ENCODE measurements at places on chromosomes 7 and 10.
A peak's percentile ranks its signal among the peaks of the same experiment; 100 is the strongest.

- DNase-seq: peak; percentile 46
Observed at GRCh38 chr7:66247380-66248078, 42.4 kb downstream of the TPST1 start.

DNA sequence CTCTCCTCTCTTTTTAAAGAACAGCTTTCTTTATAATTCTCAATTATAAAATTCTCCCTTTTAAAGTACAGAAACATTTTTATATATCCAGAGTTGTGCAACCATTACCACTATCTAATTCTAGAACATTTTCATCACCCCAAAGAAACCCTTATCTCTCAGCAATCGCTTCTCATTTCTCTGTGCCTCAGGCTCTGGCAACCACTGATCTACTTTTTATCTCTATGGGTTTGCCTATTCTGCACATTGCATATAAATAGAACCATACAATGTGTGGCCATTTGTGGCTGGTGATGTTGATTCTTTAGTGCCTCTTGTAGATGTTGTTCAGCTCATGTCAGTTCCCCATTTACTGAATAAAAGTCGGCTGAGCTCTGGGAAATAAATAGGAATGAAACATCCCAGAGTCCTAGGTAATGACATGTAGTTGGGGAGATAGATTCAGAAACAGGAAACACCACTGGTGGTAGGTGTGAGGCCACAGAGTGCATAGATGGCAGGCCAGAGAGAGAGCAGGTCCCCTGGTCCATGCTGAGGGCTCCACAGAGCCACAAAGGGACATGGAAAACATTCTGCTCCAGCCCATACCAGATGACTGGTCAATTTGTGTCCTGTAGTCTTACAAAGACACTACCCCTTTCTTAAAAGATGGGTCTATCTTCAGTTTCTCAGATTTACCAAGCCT is 126.5 kb downstream of the PLPP4 start:
- no peak for DNase-seq

GRCh38 chr10:127375461-127375860 is 173.6 kb upstream of the NPS start:
- DNase-seq: no peak

DNA sequence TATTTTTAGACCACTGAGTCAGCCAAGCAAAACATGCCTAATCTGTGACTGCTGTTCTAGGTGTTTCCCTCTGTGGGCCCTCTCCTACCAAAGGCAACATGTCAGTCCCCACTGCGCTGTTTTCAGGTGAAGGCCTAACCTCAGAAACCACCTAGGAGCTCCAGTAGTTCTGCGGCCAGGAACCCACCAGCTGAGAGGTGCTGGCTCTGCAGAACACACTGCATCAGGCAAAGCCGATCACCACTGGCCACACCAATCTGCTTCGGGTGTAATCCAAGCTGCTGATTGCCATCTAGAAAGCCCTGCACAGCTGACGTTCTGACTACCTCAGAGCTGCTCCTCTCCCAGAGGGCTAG is 14.9 kb downstream of the CAMK2G start:
- no peak for DNase-seq

DNA sequence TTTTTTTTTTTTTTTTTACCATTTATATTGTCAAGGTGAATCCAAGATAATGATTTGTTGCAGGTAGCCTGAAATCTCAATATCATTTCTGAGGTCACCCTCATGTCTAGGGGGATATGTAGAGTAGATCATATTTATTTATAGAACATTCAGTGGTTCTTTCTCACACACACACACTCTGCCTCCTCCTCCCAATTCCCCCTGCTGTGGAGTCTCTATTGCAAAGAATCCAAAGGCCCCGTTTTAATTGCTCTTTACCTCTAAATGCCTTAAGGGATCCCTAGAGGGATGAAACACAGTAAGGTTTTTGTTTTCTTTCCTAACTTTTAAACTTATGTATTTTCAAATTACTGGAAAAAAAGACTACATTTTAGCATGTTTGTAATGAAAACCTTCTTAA is 170.0 kb downstream of the PRKG1 start:
- DNase-seq: no peak

GRCh38 chr10:11042357-11042756 is 24.7 kb downstream of the CELF2 start:
- no peak for DNase-seq

- DNase-seq: peak; percentile 86
Observed at GRCh38 chr10:114754445-114755320, 66.9 kb upstream of the FHIP2A start.

- no peak for DNase-seq
Observed at GRCh38 chr10:131332821-131333220, 21.3 kb upstream of the TCERG1L start.

GRCh38 chr7:94394437-94395140 is at the start of gene COL1A2:
TSS of gene COL1A2 (plus strand) at chr7:94394895. CDS start at chr7:94395032, 137 bp downstream.
- DNase-seq: peak; percentile 10

DNA sequence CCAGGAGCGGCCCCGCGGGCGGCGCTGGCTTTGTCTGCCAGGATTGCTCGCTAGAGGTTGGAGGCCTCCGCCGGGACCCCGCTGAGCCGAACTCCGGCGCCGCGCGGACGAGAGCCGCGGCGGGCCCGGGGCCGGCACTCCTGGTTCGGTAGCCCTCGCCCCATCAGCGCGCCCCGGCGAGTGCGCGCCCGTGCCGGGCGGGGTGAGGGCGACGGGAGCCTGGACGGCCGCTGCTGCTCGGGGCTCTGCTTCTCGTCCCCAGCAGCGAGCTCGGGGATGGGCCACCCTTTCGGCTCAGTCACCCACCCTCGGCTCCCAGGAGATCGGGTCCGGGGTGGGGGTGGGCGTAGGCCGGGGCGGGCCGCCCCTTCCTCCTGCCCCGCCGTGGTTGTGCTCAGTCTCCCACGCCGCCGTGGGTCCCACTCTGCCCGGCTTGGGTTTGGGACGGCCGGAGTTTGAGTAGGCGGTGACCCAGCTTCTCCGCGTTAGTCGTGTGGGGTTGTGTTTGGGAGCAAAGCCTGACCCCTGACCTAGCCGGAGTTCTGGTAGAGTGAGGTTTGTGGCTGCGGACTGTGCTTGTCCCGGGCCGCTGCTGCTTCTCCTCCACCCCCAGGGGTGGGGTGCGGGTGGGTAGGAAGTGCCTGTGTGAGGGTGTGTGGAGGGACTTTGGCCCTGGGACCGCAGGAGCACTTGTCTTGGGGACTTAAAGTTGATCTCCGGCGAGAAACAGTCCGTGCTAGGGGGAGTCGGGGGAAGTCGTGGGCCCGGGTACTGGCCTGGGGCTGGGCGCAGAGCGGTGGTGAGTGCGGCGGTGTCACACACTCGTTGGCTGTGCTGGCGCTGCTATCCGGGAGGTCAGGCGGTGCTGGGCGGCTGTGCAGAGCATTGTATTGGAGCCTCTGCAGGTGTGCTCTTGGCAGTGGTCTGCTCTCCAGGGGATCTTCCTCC is 677 bp downstream of the TSPAN14 start:
- DNase-seq: peak; percentile 51

DNA sequence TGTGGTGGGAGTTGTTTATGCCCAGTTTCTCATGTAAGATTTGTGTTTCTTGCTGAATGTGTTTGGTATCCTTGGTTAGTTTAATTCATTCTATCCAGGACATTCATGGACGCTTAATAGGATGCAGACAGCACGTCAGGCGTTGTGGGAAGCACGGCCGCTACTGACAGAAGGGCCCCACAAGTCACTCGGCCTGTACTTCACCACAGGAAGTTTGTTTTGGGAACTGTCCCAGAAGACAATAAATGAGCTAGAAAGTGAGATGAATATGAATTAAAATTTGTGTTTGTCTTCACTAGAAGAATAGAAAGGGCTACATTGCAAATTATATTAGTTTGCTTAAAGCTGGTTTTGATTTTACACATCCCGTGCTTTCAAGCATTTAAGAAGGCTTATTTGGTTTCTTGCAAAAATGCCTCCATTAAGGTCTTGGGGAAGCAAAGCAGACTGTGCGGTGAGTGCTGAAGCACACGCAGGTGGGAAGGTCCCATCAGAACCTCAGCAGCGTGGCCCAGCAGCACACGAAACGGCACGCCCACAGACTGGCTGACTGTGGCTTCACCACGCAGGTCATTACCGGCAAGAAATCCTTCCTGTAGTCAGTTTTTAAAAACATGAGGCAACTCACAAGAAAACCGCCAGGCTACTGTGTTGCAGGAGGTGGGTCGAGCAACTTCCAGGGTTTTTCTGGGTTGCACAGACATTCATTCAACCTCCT is 74.1 kb downstream of the VIPR2 start:
- no peak for DNase-seq

DNA sequence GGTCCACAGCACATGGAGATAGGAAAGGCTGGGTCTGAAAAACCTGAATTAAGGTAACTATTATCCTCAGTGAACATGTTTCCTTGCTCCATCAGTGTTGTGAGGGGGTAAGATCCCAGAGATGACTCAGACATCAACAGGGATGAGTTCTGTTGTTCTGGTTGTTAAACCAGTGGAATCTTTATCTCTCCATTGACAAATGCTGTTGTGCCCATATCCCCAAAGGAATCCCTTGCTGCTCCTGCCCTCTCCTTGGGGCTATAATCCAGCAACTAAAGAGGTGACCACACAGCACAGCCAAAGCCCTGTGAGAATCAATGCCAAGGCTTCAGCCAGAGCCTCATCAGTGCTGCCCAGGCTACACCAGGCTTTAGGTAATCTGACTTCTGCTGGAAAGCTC is 113.4 kb downstream of the JAZF1 start:
- peak; percentile 54 for DNase-seq

GRCh38 chr10:124693801-124694416 is 50.3 kb downstream of the FAM53B start:
- peak; percentile 29 for DNase-seq

- no peak for DNase-seq
Observed at GRCh38 chr10:24201503-24202180, 7.3 kb upstream of the KIAA1217 start.

GRCh38 chr7:49443515-49443914 is 329.9 kb upstream of the VWC2 start:
- no peak for DNase-seq

DNA sequence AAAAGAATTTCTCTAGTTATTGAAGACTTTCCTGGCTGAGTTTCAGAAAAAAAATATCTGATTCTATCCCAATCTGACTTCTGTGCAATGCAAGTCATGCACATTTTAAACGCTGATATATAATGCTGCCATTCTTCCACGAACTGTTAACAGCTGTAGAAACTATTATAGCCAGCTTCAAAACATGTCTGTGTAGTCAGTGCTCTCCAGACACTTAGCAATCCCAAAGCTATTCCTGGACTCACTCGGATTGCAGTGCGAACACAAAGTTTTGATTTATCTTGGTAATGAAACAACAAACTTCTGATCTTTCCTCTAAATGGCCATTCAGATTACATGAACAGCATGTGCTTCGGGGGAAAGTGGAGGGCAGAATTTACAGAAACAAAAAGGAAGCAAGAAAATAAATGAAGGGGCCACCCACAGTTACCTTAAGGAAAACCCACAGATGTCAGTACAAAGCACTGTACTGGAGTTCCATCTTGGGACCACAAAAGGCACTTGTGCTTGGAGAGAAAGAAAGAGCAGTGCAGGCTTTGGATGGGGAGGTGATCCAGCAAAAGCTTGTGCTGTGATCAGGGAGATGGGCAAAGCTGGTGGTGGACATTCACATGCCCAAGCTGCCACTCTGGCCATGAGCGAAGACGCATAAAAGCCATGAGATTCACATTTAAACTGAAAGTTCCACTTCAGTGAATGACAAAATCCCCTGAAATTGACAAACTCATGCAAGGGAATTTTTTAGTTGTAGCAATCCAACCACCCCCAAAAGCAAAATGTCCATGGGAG is 32.1 kb upstream of the ADO start:
- DNase-seq: no peak

DNA sequence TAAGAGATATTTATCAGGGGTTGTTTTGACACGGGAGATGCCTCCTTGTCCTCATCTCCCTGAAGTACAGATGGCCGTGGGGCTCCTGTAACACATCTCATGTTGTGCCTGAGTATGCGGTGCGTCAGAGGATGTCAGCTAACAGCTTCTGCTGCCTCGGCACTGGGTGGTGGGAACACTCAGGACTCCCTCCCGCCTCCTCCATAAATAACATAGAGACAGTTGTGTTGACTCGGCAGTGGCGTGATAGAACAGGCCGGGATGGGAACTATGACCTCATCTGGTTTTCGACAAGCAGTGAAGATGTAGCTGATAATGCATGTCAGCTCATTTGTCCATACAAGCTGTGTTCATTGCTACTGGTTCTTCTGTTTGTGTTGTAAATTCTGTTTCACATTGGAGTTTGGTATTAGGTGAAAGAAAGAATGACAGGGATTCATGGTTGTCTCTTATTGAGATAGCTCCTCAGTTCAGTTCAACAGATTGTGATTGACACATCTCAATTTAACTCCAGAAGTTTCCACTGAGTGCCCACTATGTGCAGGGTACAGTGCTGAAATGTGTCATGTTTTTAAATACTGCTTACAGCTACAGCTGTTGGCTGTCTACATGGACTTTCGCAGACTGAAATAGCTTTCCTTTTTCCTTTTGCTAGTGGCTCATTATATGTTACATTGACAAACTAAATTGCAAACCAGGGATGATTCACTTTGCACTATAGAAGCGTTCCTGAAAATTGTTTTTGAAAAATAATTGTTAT is 87.4 kb downstream of the CHN2 start:
- peak; percentile 13 for DNase-seq

DNA sequence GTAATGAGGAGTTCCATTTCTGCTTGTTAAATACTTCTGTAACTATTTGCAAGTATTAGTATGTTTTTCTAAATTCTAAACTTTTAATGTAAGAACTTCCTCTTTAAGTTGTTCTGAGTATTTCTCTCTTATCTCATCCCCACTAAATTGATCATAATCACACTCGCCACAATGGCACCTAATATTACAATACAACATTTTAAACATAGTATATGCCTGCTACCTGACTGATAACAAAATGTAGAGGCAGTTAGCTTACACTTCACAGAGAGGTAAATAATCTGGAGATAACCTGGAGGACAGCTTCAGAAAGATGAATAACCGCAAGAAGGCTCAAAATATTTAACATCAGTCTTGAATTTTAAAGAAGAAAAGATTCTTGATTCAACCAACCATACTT is 48.6 kb downstream of the HIBADH start:
- DNase-seq: no peak

DNA sequence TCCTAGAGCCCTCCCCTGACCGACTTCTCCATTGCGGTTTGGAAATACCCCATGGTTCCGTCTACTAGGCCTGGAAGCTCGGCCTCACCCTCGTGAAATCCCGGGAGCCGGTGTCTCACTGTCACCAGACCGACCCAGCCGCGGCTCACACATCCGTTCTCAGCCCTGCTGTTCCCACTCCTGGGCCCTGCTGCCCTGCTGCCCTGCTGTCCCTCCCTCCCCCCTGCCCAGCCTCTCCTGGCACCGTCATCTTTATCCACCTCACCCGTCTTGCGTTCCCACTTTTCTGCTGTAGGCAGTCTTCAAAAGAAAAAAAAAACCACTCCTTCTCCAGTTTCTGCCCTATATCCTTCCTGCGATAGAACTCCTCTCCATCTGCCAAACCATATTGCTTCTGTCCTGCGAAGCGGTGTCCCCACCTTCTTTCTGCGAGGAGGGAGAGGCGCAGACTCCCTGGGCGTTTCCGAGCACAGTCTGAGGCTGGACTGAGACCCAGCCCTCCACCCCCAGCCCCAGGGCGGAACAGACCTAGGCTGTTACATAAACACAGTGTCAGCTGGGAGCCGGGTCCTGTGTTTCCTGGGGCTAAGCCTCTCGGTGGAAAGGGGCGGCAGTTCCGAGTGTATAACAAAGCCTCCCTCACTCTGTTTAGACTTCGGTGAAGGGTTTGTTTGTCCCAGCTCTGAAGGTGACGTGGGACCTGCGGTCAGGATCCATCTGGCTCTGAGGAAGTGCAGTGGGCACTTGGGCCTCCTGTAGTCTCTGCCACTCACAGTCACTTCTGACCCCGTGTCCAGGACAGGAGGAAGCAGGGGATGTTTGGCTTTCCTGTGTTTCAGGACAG is 2.8 kb downstream of the AGAP3 start:
- DNase-seq: peak; percentile 47

- DNase-seq: no peak
Observed at GRCh38 chr10:113052076-113052830, 102.2 kb downstream of the TCF7L2 start.

Measured in kidney tubule cell (primary cell).